Stimulated activated CD8-positive, alpha-beta memory T cell treated with anti-CD3 and anti-CD28 coated beads, Interleukin-15, amount 100 ng/mL, for 24 hours (primary cell): ENCODE measurements at places on chromosomes 13 and 19.

- DNase-seq, result no peak
Measured at GRCh38 chr13:70108356-70109105, at the start of gene KLHL1. TSS of gene KLHL1 (minus strand) at chr13:70108452. CDS start at chr13:70107699, 753 bp downstream.

DNA sequence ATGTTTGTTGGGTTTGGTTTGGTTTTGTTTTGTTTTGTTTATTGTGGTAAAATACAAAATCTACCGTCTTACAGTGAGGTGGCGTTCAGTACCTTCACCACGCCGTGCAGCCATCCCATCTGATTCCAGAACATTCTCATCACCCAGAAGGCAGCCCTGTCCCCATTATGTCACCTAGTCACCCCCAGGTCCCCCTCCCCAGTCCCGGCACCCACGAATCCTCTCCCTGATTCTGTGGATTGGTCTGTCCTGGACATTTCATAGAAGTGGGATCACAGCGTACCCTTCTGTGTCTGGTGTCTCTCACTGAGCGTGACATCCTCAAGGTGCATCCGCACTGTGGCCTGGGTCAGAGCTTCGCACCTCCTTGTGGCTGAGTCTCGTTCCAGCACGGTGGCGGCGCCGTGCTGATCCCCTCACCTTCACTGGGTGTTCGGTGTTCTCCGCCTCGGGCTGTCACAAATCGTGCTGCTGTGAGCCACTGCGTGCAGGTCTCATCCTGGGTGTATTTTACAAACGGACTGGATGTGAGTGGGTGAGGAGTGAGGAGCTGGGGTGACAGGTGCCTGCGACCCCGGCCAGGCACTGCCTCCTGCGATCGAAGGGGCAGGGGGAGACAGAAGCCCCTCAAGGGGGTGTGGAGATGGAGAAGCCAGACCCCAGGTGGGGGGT, 580 bp upstream of the TEKTIP1 start:
- no peak for DNase-seq

DNA sequence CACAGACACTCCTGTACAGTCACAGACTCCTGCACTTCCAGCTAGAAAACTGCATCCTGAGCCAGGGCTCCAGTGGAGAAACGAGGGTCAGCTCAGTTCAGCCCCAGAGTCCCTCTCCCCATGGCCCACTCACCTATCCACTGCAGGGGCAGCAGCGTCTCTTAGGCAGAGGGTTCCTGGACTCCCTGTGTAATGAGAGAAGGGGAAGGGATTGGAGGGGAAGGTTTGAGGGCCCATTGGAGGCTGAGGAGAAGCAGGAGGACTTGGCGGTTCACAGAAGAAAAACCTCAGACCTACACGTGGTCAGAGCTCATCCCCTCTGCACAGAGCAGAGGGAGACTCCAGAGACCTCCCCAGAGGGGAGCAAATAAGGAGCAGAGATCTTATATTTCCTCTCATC, 9.2 kb upstream of the CEACAM18 start:
- DNase-seq, result no peak

DNA sequence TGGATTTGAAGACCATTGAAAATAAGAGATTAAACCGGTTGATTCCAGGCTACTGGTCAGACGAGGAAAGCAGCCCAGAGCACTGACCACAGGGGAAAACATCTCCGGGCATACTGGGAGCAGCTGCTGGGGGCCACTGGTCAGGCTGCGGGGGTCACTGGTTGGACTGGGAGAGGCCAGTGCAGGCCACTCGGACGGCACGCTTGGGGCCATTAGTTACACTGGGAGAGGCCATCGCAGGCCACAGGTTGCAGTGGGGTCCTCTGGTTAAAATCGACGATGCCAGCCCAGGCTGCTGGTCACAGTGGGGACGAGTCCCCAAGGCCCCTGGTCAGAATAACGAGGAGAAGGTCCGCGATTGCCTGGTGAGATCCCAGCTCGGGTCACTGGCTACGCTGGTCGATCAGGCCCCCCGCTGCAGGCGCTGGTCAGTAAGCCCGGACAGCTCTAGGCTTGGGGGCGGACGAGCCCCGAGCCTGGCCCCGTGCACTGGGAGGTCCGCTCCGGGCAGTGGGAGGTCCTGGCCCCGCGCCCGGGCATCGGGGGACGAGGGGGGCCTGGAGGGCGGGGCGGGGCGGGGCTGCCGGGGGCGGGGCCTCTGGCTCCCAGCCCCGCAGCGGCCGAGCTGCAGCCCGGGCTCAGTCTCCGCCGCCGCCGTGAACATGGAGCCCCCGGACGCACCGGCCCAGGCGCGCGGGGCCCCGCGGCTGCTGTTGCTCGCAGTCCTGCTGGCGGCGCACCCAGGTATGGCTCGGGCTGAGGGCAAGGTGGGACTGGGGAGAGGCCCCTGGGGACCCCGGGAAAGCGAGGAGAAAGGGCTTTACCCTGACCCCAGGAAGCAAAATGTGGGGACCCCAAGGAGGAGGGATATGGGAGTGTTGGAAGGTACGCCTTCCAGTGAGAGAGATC, at the start of gene BCAM:
Gene BCAM, plus strand, starts transcription at position 641 of the 909 bp plus-strand sequence. Its CDS starts 22 bp downstream, at position 663.
- no peak for DNase-seq

DNA sequence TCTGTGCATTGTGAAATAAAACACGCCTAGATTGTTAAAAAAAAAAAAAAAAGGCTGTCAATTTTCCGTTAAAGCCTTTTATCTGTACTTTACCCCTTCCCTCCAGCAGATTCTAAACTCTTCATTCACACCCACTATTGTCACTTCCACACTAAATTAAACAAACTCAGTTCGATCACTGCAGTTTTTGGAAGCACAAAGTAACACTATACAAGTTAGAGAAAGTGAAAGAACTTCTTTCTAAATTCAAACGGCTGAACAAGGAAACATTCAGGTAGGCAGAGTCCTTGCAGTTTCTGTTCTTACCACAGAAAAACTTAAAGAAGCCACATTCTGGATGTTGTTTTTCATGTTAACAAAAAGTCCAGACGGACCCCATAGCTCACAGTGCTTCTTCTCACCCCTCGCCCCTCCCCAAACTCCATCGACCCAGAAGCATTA, 27.5 kb upstream of the UBE2L5 start:
- no peak for DNase-seq

- DNase-seq, result no peak
Measured at GRCh38 chr13:98143157-98143553, 261 bp downstream of the FARP1 start.

DNA sequence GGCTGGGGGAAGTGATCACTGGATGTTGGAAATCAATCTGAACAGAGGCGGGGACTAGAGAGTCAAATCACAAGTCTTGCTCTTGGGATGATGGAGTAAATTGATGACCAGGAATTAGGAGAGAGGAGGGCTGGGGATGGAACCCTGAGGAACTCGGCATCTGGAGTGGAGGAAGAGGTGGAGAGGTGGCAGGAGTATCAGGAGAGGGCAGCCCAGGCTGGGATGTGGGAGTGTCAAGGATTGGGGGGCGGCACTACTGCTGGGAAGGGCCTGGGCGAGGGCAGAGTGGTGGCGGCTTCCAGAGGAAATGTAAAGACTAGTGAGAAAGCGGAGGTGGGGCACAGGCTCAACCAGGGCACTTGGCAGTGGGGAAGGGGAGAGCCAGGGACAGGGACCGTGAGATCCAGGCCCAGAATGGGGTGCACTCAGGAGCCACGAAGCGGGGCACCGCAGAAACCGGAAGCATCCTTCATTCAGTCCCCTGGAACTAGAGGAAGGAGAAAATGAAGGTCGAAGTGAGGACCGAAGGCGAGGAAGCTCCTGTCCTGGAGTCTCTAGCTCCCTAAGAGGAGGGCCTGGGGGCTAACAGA, 81.2 kb upstream of the GPR183 start:
- DNase-seq, result no peak

DNA sequence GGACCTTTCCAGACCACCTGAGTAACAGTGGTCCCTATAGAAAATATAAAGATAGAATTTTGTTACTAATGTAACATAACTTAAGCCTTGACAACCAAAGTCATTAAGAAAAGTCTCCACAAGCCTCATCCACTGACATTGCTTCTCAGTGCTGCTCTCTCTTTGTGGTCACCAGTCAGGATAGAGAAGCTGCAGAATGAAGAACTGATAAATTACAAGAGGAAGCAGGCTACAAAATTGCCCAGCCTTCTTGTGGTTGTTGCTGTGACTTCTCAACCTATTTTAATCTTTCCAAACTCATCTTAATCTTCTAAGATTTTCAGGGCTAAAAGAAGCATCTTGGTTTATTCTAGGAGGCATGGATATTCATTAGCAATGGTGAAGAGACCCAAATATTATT, 343.8 kb downstream of the MZT1 start:
- DNase-seq, result no peak

DNA sequence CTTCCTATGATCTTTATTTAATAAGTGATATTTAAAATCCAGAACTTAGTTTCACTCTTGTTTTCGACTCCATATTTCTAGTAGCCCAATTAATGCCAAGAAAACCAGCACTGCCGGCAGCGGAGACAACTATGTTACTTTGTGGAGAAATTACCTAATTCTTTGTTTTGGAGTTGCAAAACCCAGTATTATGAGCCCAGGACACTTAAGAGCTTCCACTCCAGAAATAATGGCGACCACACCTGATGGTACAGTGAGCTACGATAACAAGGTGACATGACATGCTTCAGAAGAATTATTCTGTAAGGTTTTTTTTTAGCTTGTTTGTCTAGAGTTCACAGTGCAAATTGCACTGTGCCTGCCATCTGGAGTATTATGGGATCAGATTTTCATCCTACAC, 136.4 kb downstream of the ZAR1L start:
- no peak for DNase-seq

GRCh38 chr13:71290963-71291841, 575.8 kb downstream of the DACH1 start:
- DNase-seq, result no peak

DNA sequence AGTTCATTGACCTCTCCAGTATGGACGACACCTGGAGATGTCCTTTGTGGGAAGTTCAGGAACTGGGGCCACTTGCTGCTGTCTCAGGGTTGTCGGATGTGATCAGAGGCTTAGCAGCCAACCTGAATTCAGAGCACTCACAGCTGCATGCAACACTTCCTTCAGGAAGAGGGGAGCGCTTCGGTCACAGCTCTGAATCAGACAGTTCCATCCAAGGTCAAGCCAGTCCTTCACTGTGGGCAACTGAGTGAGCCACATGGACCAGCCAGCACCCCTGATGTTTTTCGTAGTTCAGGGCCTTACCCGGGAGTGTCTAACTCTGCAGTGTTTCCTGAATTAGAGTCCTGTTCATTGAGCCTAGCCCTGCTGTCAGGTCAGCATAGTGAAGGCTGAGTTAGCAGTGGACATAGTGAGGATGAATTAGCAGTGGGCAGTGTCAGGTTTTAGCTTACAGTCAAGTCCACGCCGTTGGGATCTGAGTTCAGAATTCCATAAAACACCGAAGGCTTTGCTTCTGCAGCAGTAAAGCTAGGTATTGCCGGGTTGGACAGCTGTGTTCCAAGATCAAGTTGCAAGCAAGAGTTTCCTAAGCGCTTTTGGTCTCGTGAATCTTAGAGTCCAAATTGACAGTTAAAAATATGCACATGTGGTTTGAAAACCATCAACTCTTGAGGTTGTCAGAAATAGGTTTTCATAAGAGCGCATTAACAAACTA, 5.1 kb downstream of the ZNF555 start:
- no peak for DNase-seq

- no peak for DNase-seq
Measured at GRCh38 chr13:46232281-46232680, 20.6 kb downstream of the LRRC63 start.

DNA sequence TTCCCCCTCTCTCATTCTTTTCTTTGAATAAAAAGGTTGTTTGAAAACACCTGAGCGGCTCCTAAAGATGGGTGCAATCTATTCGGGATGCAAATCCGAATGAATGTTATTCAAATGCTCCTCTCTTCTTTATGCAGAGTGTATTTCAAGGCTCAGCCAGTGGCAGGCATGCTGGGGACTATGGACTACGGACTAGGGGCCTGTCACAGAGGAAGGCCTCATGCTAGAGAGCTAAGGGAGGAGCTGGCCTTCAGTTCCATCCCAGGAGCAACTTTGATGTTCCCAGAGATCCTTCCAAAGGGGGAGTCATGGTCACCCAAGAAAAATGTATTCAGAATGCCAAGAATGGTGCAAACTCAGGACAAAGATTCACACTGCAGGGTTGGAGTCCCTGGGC, 9.3 kb downstream of the ALOX5AP start:
- no peak for DNase-seq

GRCh38 chr19:37095859-37096258, 17.6 kb downstream of the ZNF420 start:
- DNase-seq, result no peak

DNA sequence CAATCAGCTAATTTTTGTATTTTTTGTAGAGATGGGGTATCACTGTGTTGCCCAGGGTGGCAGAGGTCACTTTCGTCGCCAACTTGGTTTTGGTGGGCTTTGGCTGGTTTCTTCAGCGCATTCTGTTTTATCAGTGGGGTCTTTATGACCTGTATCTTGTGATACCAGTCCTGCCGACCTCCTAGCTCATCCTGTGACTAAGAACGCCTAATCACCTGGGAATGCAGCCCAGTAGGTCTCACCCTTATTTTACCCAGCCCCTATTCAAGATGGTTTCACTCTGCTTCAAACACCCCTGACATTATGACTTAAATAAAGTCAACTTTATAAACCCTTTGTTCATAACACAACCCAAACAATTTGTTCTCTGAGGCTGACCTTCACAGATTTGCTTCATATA, 3.0 kb upstream of the ZNF878 start:
- DNase-seq, result no peak

DNA sequence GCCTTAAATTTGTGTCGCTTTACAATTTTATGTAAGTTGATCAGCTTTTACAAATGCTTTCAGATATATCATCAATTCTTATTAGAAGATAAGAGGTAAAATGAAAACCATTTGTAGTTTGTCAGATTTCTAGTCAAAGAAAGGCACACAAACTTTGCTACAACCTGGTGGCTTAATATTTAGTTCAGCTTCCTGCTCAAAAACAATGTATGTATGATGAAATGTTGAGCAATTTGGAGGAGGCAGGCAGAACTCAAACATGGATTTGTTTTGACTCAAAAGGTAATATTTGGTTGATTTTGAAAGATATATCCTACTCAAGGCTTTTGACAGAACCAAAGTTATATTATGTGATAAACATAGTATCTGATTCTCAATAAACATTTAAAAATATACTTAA, 24.2 kb downstream of the NEK5 start:
- DNase-seq, result no peak
